ENCODE measurements at places on chromosomes 4 and X.

DNA sequence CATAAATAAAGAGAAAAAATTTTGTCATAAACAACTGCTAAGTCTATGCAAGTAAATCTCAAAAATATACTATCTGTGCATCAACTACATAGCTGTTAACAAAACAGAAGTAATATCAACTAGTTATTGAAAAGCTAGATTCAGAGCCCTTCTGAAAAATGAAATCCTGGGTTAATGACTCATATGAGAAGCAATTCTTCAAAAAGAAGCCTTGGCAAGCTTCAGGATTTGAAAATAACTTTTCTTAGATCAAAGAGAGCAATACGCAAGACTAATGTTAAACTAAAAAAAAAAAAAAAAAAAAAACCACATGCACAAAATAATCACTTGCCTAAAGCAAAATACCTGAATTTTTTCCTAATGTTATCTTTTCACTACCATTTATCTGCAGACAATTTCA lies 566.1 kb upstream of the BOD1L1 start:
- DNase-seq = no peak

DNA sequence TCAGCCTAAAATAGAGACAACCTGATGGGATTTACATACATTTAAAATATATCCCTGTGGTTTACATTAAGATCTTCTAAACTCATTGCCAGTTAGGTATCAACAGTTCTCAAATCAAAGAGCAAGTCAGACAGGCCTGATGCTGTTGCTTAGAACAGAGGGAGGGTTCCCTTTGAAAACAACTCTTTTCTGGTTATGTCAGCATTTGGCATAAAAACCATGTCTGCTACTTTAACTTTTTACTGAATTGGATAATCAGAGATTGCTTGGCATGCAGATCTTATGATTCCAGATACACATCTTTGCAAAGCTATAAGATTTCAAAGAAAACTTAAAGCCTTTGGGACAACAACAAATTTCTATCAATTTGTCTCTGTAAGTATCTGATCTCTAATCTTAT lies 140.8 kb downstream of the CPE start:
- DNase-seq = no peak

DNA sequence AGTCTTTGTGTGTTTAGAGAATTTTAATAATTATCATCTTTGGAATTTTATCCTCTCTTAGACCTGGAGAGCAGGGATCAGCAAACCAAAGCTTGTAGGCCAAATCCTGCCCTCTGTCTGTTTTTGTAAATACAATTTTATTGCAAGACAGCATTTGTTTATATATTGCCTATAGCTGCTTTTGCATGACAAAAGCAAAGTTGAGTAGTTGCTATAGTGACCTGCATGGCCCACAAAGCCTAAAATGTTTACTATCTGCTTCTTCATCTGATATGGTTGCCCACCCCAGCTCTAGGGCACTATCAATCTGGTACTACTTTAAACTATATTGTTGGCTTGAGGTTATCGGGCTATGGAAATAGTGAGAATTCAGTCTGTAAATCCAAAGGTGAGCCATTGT lies 80.3 kb downstream of the GPAT3 start:
- DNase-seq = peak; percentile 49

GRCh38 chrX:129000018-129000417 lies 523.3 kb downstream of the SMARCA1 start:
- no peak for DNase-seq

- DNase-seq = no peak
Observed at GRCh38 chr4:186264660-186265059, 1.3 kb upstream of the F11 start.

DNA sequence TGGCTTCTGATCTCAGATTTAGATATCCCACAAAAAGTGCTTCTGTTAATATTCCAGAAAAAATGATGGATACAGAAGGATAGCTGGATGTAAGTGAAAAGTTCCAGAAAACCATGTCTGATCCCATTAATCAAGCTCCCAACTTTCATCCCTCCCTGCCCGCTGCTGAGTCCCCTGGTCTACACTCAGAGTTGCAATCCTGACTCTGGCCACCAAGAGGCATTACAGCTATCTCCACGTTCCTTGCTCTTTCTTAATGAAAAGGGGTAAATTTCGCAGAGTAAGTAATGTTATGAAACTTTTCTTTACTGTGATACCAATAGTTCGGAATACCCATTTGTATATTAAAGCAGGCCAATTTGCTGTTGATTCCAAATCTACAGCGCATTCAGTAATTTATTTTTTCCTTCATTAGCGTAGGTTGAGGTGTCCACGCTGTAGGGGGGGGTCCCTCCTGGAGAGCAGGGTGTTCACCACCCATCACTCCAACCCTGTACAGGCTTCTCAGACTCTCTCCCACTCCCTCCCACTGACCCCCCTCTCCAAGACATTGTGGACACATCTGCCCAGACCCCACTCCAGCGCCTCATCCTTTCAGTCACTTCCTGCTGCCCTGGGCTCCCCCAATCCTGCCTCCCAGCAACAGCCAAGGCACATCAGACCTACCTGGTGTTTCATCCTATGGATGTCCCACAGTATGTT lies 55.1 kb downstream of the RAB40A start:
- DNase-seq = peak; percentile 67

DNA sequence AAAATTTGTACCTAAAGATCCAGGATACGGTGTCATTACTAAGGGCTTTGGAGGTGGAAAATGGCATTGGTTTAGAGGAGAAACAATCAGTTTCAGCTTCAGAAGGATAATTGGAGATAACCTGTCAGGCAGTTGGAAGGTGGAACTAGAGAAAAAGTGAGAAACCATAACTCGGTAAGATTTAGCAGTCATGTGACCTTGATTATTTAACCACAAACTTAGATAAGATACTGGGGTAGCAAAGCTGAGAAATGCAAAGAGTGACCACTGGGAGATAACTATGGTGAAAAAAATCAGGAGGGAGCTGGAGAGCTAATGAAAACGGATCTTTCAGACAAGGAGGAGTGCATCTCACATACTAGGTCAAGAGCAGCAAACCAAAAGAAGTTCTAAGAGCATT lies 58.3 kb upstream of the SMARCA5 start:
- no peak for DNase-seq

DNA sequence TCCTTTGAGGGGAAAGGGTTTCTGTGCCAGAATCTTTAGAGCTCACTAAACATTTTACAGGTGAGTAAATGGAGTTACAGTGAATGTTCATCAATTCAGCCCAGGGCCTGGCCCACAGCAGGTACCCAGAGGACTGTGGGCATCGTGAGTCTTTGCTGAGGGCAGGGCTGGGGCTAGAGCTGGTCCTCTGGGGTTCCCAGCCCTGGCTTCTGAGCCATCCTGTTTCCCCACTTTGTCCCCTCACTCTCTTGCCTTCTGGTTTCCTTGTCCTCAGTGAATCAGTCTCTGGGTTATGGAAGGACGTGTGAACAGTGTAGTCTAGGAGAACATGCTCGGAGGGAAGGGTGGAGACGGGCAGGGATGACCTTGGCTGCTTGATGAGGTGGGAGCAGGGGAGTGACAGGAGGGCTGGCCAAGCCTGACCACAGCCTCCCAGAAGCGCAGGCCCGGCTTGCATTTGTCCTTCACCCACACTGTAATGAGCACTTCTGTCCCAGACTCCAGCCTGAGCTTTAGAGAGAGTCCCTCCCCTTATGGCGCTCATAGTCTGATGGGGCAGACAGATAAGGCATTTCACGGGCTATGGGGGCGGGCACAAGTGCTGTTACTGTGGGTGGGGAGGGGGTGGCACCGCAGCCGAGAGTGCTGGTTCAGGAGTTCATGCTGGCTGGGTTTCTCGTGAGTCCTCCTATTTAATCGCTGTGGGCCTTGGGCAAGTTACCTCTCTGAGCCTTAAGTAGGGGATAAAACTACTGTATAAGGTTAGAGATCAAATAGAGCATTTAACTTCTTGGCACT lies 17.3 kb downstream of the TBC1D14 start:
- DNase-seq = peak; percentile 29

- DNase-seq = peak; percentile 8
Observed at GRCh38 chr4:120921456-120922380, 808 bp downstream of the PRDM5 start.

GRCh38 chr4:54645830-54646229 lies 11.9 kb upstream of the KIT start:
- no peak for DNase-seq

DNA sequence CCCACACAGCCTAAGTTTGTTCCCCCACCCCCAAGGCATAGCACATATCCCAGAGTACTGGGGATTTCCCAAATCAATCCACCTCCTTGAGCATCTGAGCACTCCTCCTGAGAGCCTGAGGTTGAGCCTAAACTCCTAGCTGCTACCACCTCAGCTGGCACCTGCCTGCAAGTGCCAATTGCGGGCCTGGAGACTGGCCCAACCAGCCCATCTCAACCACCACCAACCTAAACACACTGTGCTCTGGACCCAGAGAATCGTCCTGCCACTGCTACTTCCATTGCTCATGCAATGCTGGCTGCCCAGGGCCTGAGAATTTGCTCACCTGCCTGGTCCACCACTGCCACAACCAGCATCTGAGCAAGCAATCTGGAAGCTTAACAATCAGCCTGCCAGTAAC lies 177.1 kb downstream of the FGF13 start:
- DNase-seq = no peak

GRCh38 chr4:163372029-163372428 lies 28.3 kb downstream of the NPY5R start:
- no peak for DNase-seq

DNA sequence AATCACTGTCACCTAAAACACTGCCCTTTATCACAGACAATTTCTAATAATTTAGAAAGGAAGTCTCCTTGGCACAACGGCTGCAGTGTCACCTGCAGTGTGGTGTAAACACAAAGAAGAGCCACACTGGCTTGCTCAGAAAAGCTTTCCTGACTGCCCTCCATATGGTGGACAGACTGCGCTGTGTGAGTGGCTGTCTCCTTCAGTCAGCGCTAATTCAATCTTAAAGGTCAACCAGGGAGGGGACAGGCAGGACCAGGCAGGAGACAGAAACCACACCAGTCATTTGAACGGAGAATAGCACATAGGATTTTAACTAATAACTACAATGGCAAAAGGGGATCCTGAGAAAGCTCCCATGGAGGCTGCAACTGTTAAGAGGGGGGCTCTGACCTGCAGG lies 132.1 kb downstream of the NSUN7 start:
- no peak for DNase-seq

DNA sequence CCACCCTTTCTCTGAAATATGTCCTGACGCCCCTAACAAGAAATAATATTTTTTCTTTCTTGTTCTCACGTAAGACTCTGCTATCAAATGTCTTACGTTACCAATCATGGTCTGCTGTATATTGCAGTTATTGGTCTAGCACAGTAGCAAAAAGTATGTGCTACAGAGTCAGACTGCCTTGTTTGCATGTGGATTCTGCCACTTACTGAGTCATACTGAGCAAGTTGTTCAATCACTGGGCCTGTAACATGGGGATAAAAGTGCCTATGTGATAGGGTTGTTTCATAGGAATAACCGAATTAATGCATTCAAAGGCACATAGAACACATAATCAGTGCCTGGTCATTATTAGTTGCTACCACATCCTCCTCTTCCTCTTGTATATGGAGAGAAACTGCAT lies 14.1 kb downstream of the RPGR start:
- DNase-seq = no peak

DNA sequence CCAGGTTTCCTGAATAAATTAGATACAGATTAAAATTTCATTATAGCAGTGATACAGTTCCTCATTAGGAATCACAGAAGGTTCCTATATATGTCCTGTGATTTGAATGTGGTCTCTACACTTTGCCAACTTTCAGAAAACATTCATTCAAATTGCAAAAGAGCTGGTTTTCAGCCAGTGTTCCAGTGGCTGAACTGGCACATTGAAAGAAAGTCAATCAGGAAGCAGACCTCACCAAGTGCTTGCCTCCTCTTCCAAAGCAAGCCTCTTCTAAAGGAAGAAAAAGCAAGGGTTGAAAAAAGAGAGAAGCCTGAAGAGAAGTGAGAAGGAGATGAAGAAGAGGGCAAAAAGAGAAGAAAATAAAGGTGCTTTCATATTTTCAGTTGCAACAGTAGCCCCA lies 12.7 kb downstream of the KLHL34 start:
- no peak for DNase-seq

DNA sequence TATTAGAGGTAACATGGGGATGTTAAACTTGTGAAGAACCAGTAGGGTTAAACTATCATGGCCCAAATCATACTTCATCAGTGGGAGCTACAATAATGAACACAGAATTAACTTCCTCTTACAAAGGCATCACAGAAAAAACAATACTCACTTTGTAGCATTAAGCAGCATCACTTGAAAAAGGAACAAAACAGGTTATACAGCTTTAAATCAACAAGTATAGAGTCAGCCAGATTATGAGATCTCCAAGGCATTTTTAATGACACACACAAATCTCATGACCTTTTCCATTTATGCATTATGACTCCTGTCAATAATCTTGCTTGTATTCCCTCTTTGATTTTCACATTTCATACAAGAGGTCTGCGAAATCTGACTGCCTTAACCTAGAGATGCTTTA lies 18.3 kb downstream of the FBXL5 start:
- DNase-seq = no peak

All from HAP-1 (cell line).